H54 (cell line): ENCODE measurements at places on chromosomes 4 and X.

- DNase-seq: peak; percentile 7
These were observed 75.6 kb downstream of the FHIP1A start for GRCh38 chr4:151484396-151485102.

GRCh38 chr4:102791318-102791835, 30.6 kb upstream of the MANBA start:
- DNase-seq: no peak

- DNase-seq: no peak
These were observed 26.7 kb upstream of the SORBS2 start for GRCh38 chr4:185838514-185839193.

GRCh38 chr4:188466001-188466400, 326.8 kb downstream of the TRIML1 start:
- DNase-seq: no peak

- no peak for DNase-seq
These were observed 32.8 kb upstream of the PPARGC1A start for GRCh38 chr4:23922541-23923111.

- peak; percentile 16 for DNase-seq
These were observed 9.4 kb upstream of the MMAA start for GRCh38 chr4:145609481-145610427.
